CD8-positive, alpha-beta memory T cell (primary cell): ENCODE measurements at places on chromosomes 2 and 18. TPM values are rescaled to one million over a fixed set of nuclear protein-coding genes. Genes with fewer than 3 reads are reported as not detected.

The KATNAL2 gene
- 0.98 TPM for total RNA-seq

The CRYGC gene
- total RNA-seq, result not detected

The CELF4 gene
- total RNA-seq, result not detected

The TGFA gene
- total RNA-seq, result 0.42 TPM

DNA sequence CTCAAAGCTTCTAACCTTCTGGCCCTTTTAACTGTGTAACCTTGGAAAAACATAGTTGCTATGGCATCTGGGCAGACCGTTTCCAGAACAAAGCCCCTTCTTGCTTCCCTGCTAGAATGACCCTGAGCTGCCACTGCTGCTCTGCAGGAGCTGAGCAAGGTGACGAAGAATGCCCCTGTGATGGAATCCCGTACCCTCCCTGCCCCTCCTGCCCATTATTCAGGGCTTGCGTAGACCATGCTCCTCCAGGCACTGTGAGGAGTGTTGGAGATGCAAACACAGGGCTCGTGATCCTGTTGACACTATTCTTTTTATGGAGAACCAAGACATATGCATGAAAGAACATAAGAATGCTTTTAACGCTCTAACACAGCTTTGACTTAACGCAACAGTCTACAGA is 191.1 kb downstream of the CDH2 start:
- no peak for DNase-seq

- DNase-seq, result no peak
Measured at GRCh38 chr2:166695154-166695553, 193.1 kb upstream of the XIRP2 start.
